Activated T-cell treated with anti-CD3 and anti-CD28 coated beads for 1 hour (primary cell): ENCODE measurements at places on chromosomes 1 and 21.

DNA sequence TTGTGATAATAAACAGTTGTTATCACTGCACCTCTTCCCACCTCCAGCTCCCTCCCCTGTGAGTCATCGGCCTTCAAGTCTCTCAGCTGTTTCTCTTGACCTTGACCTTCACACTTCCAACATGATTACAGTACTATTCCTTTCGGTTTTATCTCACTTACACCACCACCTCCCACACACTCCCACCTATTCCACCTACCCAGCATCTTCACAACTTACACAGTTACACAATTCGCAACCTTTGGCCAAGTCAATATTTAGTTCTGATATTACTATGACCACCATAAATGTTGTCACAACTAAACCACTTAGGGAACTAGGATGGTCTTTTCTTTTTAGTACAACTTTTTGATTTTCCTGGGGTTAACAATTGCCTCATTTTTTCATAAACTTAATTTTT, 60.2 kb downstream of the RIPK4 start:
- DNase-seq: no peak

GRCh38 chr1:10665930-10666850, 130.3 kb downstream of the CASZ1 start:
- no peak for DNase-seq

GRCh38 chr1:89310505-89310904, 37.8 kb upstream of the GBP5 start:
- no peak for DNase-seq

DNA sequence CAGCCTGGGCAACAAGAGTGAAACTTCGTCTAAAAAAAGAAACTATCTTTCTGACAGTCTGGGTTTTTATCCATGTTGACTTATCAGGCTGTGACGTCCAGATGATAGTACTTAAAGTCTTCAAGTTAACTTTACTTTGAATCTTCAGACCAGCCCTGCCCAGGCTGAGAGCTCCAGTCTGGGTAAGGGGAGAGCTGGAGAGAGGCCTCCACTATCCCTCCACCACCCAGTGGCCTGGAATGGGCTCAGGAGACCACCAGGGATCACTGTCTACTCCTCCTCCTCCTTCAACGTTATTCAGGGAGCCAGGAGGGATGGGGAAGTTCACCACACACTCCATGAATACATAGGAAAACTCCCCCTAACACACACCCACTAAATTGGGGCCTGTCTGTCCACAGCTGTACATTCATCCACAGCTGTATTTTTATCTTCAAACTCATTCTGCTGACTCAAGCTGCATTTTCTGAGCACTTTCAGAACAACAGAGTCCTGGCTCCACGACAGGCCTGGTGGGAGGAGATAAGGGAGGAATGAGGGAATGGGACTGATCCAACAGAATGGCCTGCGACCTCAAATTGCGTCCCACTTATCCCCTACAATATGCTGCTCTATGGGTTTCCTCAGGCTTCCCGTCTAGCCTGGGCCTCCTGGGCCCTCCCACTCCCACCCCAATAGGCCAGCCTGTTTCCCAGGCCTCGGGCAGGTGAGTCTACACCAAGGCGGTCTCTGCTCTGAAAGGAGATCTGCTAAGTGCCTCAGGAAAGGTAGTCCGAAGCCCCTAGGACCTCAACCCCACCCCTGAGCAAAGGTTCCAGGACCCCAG, 1.8 kb downstream of the SLC45A3 start:
- DNase-seq: no peak

GRCh38 chr1:44792736-44793502, 4.9 kb upstream of the BEST4 start:
- no peak for DNase-seq
